Motor neuron (in vitro differentiated cells): ENCODE measurements at places on chromosomes 2 and 18.
A peak's percentile ranks its signal among the peaks of the same experiment; 100 is the strongest.

DNA sequence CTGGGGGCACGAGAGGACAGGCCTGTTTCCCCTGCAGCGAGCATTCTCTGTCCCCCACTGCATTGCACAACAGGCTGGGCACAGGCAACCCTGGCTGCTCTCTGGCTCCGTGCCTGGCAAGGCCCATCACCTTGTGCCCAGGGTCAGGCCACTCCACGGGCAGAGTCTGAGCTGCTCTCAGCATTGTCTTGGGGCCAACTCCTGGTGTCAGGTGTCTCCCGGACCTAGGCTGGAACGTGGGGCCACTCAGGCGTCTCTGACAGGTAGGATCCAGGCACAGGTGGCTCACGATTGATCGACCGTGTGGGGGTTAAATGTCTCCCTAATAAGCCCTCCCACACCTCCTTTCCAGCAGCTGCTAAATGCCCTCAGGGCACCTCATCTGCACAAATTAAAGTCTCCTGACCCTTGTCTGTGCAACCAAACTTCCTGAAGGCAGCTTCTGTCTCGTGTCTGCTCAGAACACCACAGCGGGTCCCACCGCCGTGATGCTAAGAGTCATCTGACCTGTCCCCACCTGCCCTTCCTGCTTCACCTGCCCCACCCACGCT lies 66.6 kb upstream of the GPC1 start:
- ATAC-seq = no peak

DNA sequence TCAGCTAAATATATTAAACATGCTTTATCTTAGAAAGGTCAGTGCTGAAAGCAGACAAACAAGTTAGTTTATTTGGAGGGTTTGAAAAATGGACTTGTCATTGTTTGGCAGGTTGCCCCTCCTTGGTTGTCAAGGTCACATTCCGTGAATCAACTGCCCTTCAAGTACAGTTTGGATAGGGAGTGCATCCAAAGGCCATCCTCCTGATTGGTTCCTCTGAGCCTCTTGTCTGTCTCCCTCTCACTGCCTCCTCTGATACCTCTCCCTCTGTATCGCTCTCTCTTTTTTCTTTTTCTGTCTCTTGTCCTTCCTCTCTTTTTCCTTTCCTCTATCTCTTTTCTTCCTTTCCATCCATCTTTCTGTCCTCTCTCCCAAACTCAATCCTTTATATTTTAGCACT lies 5.4 kb downstream of the ITGAV start:
- ATAC-seq = no peak

GRCh38 chr2:171531836-171532450 lies 9.7 kb downstream of the CYBRD1 start:
- no peak for ATAC-seq

GRCh38 chr2:159921752-159922404 lies 123.9 kb upstream of the CD302 start:
- ATAC-seq = peak; percentile 76

- ATAC-seq = no peak
Observed at GRCh38 chr2:30780776-30781330, 26.4 kb downstream of the CAPN13 start.

DNA sequence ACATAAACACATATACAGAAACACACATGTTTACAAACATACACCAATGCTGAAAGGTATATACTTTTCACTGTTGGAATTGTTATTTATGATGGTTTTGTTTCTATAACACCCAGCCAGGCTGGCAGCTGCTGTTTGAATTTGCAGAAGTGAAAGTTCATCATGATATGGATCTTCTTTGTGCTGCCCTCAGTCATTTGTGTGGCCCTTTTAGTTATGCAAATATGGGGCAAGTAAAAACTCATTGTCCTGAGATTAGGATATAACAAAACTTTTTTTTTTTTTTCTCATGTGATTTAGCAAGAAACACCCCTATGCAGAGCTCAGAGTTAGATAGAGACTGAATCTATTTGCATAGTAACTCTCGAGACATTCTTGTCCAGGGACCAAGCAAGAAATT lies 714.1 kb downstream of the KCNJ3 start:
- ATAC-seq = peak; percentile 33

DNA sequence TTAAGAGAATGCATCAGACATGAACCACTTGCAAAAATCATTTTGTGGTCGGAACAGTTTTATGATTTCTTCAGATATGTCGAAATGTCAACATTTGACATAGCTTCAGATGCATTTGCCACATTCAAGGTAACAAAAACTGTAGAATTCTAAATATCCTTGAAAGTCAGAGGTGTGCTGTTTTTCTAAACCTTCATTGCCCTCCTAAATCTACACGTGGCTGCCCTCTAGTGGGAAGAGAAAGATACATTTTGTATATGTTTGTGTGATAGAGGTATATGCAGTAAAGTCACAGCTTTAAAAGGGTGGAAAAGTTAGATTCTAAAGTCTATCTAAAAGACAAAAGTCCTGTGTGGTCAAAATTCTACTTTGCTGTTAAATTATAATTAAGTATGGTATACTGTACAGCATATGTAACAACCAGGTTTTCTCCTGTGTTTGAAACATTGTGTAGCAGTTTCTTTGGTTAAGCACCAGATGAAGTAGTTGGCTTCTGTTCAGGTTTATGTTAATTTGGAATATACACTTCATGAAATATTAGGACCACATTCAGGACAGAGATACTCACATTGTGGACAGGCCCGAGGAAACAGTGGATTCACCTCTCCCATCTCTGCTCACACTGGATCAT lies 65.9 kb upstream of the ITM2C start:
- no peak for ATAC-seq

DNA sequence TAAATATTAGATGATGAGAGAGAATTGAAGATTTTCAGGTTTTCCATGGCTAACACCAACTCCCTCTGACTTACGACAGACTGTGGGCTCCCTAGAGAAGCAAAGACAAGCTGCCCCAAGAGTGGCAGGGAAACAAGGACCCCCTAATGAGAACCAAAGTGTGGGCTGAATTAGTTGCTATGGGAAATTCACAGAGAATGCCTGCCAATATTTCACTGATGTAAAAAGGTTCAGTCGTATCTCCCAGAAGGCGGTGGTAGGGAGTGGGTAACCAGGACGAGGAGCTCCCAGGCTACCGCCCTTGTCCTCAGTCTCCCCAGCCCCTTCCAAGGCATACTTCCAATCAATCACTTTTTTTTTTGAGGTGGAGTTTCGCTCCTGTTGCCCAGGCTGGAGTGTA lies 113.6 kb downstream of the LAMA1 start:
- ATAC-seq = peak; percentile 90

- ATAC-seq = no peak
Observed at GRCh38 chr18:76643996-76644395, 149.0 kb upstream of the ZNF516 start.

- no peak for ATAC-seq
Observed at GRCh38 chr2:10164601-10165000, 42.1 kb downstream of the RRM2 start.

- no peak for ATAC-seq
Observed at GRCh38 chr2:131966256-131966655, 195.5 kb downstream of the ANKRD30BL start.

- no peak for ATAC-seq
Observed at GRCh38 chr2:72139874-72140620, 7.6 kb downstream of the CYP26B1 start.

DNA sequence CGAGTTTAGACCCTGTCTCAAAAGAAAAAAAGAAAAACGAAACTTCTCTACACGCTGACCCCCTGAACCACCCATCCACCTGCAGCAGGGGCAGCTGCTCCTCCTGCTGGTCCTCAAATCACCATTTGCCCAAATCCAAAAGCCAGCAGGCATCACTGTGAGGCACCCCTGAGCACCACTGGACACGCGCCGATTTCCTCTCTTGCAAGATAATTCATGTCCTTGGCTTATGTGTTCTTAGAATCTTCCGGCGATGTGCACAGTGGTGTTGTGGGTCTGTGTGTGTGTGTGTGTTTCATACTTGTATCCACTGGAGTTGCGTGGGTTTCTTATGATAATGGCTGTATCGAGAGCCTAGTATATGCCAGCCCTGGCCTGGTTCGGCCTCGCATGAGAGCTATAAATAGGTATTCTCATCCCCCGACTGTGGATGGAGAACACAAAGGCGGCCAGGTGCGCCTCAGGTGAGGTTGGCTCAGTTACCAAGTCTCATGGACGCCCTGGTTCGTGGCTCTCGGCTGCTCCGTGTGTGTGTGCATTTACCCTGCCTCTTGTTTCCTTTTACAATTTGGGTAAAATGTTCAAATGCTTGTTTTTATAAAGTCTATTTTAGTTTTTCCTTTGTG lies 235.5 kb downstream of the HDAC4 start:
- ATAC-seq = no peak

- no peak for ATAC-seq
Observed at GRCh38 chr2:67851016-67851415, 211.8 kb downstream of the C1D start.

GRCh38 chr2:8761529-8762164 lies 75.8 kb downstream of the KIDINS220 start:
- ATAC-seq = no peak

DNA sequence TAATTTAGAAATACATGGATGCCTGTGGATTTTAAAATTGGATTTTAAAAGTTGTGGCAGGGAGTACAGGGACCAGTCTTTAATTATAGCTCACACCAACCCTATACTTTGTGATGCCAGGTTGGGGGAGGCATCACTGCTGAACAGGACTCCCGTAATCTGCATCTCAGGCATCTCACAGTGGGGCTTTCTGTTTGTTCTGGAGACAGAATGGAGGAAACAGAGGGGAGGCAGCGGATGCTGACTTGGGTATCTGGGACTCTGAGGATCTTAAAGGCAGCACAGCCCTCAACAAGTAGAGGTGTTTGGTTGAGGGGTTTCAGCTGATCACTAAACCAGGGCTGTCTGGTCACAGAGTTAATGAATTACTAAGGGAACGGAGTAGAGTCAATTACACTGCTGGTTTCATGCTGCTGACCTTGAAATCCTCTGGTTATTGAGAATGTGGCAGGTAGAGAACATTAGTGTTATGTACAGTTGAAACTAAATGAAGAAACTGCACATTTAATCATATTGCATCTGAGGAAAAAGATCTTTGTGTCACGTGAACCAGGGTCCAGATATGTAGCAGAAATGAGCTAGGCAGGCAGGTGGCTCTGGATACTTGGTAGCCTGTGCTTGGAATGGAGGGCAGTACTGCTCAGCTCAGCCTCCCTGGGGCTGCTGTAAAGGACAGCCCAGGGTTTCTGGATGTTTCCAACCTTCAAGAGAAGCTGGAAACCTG lies 40.3 kb downstream of the FHOD3 start:
- no peak for ATAC-seq

GRCh38 chr18:10111191-10111590 lies 197.4 kb downstream of the VAPA start:
- no peak for ATAC-seq

GRCh38 chr2:160931531-160931930 lies 228.7 kb upstream of the TANK start:
- no peak for ATAC-seq

- ATAC-seq = peak; percentile 30
Observed at GRCh38 chr2:65436824-65437221, 4.4 kb upstream of the SPRED2 start.

GRCh38 chr2:160399880-160400279 lies 93.7 kb downstream of the RBMS1 start:
- ATAC-seq = no peak

DNA sequence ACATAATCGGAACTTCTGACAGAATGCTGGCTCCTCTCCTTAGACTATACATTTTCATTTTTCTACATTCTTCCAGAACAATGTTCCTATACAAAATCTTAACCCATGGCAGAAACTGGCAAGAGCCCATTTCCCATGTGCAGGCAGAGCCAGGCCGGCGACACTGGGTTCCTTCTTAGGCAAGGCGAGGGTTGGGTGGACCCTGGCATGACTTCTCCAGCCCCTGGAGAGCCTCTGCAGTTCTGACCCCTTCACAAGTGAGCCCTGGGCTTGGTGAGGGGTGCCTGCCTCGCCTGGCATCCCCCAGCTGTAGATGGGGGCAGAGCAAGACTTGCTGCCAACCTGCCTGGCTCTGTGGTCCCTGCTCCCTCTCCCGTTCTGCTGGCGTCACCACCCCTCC lies 5.0 kb downstream of the GYPC start:
- no peak for ATAC-seq

DNA sequence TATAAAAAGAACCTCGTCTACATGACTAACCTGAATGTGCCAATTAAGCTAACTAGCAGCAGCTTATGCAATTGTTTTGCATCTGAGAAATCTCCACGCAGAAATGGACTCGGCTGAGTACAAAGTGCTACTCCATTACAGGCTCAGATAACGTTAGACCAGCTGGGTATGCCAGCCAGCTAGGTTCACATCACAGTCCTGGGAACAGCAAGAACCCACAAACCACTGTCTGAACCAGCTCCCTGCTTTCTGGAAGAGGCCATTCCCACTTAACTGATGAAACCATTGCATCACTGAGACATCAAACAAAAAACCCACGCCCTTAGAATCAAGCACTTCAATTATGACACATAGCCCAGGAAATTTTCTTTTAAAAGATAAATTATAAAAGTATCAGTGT lies 202.7 kb downstream of the CYRIA start:
- no peak for ATAC-seq

GRCh38 chr18:23934252-23934651 lies 80.3 kb upstream of the TTC39C start:
- no peak for ATAC-seq

- no peak for ATAC-seq
Observed at GRCh38 chr2:10326707-10327594, 24.2 kb downstream of the HPCAL1 start.

- ATAC-seq = no peak
Observed at GRCh38 chr2:88483200-88483599, 30.7 kb upstream of the FOXI3 start.

DNA sequence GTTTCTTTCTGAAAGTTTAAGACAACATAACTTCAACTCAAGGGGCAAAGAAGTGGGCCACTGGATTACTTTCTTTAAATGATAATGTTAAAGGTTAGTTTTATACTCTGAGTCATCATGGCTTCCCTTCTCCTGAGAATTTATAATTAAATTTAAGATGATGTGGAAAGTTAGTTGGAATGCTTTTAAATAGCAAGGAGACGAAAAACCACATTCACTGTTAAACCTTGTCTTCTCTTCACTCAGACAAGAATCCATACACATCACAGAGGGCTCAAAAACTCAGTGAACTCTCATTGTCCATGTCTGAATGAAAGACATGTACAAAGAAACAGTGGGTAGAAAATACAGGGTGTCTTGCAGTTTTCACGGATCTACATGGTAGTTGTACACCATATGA lies 65.6 kb downstream of the COL5A2 start:
- no peak for ATAC-seq

- no peak for ATAC-seq
Observed at GRCh38 chr18:50638884-50639420, 79.1 kb downstream of the MAPK4 start.
